ENCODE measurements at places on chromosomes 3 and 15.
A peak's percentile ranks its signal among the peaks of the same experiment; 100 is the strongest.

DNA sequence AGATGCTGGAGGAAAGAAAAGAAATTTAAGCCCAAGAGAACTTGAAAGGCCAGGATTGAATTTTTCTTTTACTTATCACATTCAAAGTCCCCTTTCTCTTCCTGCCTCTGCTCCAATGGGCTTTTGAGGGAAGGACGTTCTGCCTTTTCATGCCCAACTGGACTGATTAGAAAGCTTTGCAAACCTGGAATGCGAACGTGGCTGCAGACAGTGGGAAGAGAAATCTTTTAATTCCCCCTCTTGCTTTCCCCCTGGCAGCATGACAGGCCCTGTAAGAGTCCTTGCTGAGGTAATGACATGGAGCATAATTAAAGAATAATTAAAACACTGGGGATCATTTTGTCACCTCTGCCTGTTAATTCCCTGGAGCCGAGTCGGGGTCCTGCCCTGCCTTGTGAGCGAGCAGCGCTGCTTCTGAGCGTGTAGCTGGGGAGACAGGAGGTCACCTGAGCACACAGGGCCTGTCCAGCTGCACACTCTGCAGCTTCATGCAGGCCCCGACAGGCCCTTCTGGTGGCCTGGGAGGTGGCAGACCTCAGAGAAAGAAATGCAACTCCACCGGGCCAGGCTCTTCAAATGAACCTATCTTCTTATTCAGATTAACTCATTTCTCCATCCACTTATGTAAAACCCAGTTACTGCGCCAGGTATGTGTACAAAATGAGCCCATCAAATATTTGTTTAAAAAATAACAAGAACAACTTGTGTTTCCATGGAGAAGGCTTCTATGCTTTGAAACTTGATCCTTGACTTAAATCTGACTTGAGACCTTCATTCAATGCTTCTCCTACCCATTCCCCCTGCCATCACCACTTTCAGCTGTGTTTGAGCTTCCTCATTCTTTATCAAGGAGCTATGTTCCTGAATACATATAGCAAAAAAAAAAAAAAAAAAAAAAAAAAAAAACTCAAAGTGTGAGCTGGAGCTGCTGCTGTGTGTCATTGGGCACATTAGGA is 628.2 kb upstream of the CFAP20DC start:
- DNase-seq, result peak; percentile 70
- no peaks in the 10 kb centered on the region for H3K27me3 ChIP-seq
- H3K36me3 ChIP-seq, result no peaks in the 10 kb centered on the region
- H3K4me1 ChIP-seq, result peaks cover 18% of the 10 kb centered on the region
- H3K27ac ChIP-seq, result peak overlapping the region; percentile 51

DNA sequence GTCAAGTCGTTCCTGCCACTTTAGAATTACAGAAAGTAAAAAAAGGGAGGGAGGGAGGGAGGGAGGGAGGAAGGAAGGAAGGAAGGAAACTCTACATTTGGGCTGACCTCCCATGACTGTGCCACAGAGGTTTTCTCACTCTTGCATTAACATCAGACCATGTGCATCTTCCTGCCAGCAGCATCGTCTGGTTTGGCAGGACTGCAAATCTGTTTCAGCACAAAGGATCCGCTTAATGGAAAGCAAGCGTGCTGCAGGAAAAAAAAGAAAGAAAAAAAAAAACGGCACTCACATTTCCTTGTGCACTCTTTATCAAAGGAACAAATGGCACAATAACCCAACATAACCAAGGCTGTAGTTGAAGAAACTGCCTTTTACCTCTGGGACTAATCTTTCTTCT is 148.8 kb upstream of the HES1 start:
- H3K27ac ChIP-seq, result no peak overlapping the region
- no peak for DNase-seq
- no peak overlapping the region for H3K4me3 ChIP-seq
- H3K27me3 ChIP-seq, result no peaks in the 10 kb centered on the region
- H3K36me3 ChIP-seq, result no peaks in the 10 kb centered on the region

- H3K27ac ChIP-seq, result no peak overlapping the region
- H3K4me3 ChIP-seq, result no peak overlapping the region
- no peaks in the 10 kb centered on the region for H3K27me3 ChIP-seq
- no peaks in the 10 kb centered on the region for H3K36me3 ChIP-seq
- DNase-seq, result peak; percentile 87
- H3K4me1 ChIP-seq, result no peaks in the 10 kb centered on the region
Observed at GRCh38 chr3:44913868-44914468, 39.6 kb downstream of the TGM4 start.

- H3K36me3 ChIP-seq, result no peaks in the 10 kb centered on the region
- H3K27ac ChIP-seq, result no peak overlapping the region
- peak; percentile 32 for DNase-seq
- peaks cover 14% of the 10 kb centered on the region for H3K4me1 ChIP-seq
- H3K4me3 ChIP-seq, result no peak overlapping the region
Observed at GRCh38 chr3:14047027-14047426, 77.6 kb downstream of the CHCHD4 start.

DNA sequence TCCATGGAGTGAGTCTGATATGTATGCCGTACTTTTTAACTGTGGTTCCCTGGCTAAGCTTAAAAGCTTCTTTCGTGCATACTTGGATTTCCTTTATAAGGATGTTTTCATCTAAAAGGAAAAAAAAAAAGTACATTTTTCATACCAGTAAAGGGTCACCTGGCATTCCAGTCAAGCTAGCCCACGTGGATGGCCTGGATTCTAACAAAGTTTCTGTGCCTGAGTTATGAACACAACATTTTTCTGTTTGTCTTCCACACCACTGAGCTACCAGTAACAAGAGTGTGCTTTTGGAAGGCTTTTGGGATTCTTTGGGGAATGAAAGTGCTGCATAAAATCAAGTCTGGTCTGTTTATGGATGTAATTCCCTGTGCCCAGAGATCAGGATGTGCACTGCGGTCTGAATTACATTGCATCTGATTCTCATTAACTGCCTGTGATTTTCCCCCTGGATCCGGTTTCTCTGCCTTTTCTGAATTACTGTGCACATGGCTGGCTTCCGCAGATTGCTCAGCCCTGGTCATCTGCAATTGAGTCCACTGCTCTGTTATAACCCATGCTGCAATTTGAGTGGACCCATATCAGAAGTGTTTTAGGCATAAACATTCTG is 38.2 kb upstream of the MAGI1 start:
- no peak overlapping the region for H3K27ac ChIP-seq
- H3K4me1 ChIP-seq, result no peaks in the 10 kb centered on the region
- no peak for DNase-seq
- H3K4me3 ChIP-seq, result no peak overlapping the region

DNA sequence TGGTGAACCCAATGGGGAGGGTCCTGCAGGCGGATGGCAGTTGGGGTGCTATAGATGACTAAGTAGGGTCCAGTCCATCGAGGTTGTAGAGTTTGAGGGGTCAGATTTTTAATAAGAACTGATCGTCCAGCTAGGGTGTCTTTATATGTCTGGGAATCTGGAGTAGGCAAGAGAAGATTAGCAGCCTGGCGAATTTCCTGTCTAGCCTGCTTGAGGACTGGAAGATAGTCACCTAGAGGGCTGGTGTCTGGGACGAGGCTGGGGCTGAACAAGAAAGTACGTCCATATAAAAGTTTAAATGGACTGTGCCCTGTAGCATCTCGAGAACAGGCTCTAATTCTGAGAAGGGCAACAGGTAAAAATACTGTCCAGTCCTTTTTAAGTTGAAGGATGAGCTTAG is 6.7 kb upstream of the IP6K2 start:
- H3K4me3 ChIP-seq, result no peak overlapping the region
- H3K27ac ChIP-seq, result no peak overlapping the region
- no peak for DNase-seq
- H3K27me3 ChIP-seq, result peaks cover 11% of the 10 kb centered on the region

DNA sequence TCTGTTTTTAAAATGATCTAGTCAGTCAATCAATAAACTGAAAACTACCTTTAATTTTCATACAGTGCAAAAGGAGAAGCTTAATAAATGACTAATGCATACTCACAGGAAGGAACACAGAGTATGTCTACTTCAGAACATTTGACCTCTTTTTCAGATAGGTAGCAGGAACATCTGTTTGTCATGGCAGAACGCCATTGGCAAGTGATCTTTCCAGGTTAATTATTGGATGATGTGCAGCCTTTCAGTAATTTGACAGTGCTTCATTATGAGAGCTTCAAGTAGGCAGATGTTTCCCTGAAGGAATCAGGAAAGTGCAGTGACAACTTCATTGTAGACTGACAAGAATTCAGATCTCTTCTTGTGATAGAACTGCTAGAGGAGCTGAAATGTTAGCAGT is 325.0 kb downstream of the OTOL1 start:
- H3K36me3 ChIP-seq, result no peaks in the 10 kb centered on the region
- no peak overlapping the region for H3K27ac ChIP-seq
- H3K4me1 ChIP-seq, result no peaks in the 10 kb centered on the region
- H3K4me3 ChIP-seq, result no peak overlapping the region
- H3K27me3 ChIP-seq, result no peaks in the 10 kb centered on the region

- H3K27ac ChIP-seq, result no peak overlapping the region
- no peak overlapping the region for H3K4me3 ChIP-seq
- H3K4me1 ChIP-seq, result peaks cover 27% of the 10 kb centered on the region
- no peaks in the 10 kb centered on the region for H3K27me3 ChIP-seq
- DNase-seq, result peak; percentile 83
Observed at GRCh38 chr15:22949074-22949547, 31.1 kb downstream of the CYFIP1 start.

DNA sequence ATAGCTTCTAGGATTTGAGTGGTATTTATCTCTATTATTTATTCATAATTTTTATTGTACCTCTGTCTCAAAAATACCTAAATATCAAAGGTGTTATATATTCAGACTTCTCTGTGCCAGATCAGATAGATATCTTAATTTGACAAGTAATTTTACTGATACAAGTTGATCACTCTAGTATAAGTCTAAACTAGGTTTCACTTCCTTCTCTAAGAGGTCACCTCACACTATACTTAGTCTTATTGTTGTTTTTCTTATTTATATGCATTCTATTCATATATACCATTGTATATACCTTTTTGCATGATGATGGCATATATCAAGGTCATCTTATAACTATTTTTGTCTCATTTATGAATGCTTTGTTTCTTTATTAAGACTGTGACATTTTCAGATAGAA is 26.4 kb upstream of the HGD start:
- H3K4me1 ChIP-seq, result no peaks in the 10 kb centered on the region
- no peak for DNase-seq
- H3K27me3 ChIP-seq, result no peaks in the 10 kb centered on the region

GRCh38 chr3:46491089-46492070 is 6.4 kb upstream of the RTP3 start:
- peaks cover 12% of the 10 kb centered on the region for H3K27me3 ChIP-seq
- no peaks in the 10 kb centered on the region for H3K36me3 ChIP-seq
- H3K4me3 ChIP-seq, result no peak overlapping the region
- DNase-seq, result no peak

DNA sequence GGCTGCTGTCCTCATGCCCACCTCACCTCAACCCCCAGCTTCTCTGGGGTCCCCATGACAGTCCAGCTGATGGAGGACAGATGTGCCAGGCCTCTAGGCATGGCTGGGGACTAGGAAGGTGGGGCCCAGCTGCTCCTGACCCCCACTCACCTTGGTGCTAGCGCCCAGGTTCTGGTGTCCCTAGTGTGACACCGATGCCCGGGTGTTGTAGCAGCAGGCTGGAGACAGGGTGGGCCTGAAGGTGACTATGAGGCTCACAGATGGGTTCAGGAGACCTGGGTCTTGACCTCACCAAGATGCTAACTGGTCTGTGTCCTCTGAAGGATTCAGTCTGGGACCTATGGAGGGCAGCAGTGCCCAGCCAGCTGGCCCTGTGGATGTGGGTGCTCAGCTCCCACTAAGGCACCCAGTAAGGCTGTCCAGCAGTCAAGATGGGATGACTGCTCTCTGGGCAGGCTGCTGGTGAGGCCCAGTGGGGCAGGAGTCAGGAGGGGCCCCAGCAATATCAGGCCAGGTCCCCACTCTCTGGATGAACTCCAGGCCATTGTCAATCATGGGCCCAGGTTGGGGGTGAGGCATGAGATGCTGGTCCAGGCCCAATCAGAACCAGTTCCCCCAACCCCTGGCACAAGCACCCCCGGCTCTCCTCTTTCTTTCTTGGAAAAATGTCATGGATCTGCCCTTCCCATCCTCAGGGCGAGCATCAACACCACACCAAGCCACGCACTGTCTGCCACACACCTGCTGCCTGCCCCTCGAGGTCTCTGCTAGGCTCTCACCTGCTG is 33.0 kb downstream of the ALDH1L1 start:
- no peak overlapping the region for H3K27ac ChIP-seq
- no peaks in the 10 kb centered on the region for H3K4me1 ChIP-seq
- DNase-seq, result no peak
- H3K36me3 ChIP-seq, result no peaks in the 10 kb centered on the region
- H3K27me3 ChIP-seq, result no peaks in the 10 kb centered on the region

GRCh38 chr3:105513886-105514285 is 147.2 kb downstream of the ALCAM start:
- H3K4me3 ChIP-seq, result no peak overlapping the region
- H3K27ac ChIP-seq, result no peak overlapping the region
- H3K36me3 ChIP-seq, result no peaks in the 10 kb centered on the region
- no peaks in the 10 kb centered on the region for H3K27me3 ChIP-seq
- no peaks in the 10 kb centered on the region for H3K4me1 ChIP-seq
- DNase-seq, result no peak

- no peak overlapping the region for H3K27ac ChIP-seq
- H3K4me3 ChIP-seq, result no peak overlapping the region
- H3K4me1 ChIP-seq, result peaks cover 10% of the 10 kb centered on the region
- no peak for DNase-seq
- no peaks in the 10 kb centered on the region for H3K36me3 ChIP-seq
Observed at GRCh38 chr3:13066236-13066635, 7.0 kb downstream of the IQSEC1 start.

- H3K36me3 ChIP-seq, result no peaks in the 10 kb centered on the region
- no peak overlapping the region for H3K27ac ChIP-seq
- H3K4me1 ChIP-seq, result peaks cover 11% of the 10 kb centered on the region
- H3K27me3 ChIP-seq, result no peaks in the 10 kb centered on the region
- no peak for DNase-seq
Observed at GRCh38 chr15:101547737-101548136, 58.2 kb upstream of the PCSK6 start.

GRCh38 chr3:153029350-153029749 is 132.7 kb upstream of the RAP2B start:
- no peaks in the 10 kb centered on the region for H3K36me3 ChIP-seq
- H3K4me3 ChIP-seq, result no peak overlapping the region
- no peaks in the 10 kb centered on the region for H3K27me3 ChIP-seq
- no peak overlapping the region for H3K27ac ChIP-seq
- H3K4me1 ChIP-seq, result no peaks in the 10 kb centered on the region

- H3K4me1 ChIP-seq, result peaks cover 21% of the 10 kb centered on the region
- no peaks in the 10 kb centered on the region for H3K27me3 ChIP-seq
- peak overlapping the region; percentile 90 for H3K27ac ChIP-seq
- H3K4me3 ChIP-seq, result no peak overlapping the region
Observed at GRCh38 chr3:116776880-116777785, 67.6 kb downstream of the TUSC7 start.

- H3K36me3 ChIP-seq, result no peaks in the 10 kb centered on the region
- peak overlapping the region; percentile 20 for H3K4me3 ChIP-seq
- H3K27me3 ChIP-seq, result no peaks in the 10 kb centered on the region
- H3K4me1 ChIP-seq, result peaks cover 70% of the 10 kb centered on the region
- no peak for DNase-seq
- peak overlapping the region; percentile 85 for H3K27ac ChIP-seq
Observed at GRCh38 chr15:73602446-73602843, 30.7 kb downstream of the NPTN start.

All from neural progenitor cell (in vitro differentiated cells).